ENCODE measurements at places on chromosomes 13 and 19.

- peak; percentile 30 for DNase-seq
Observed at GRCh38 chr19:41753936-41754529, 1.3 kb upstream of the CEACAM6 start.

DNA sequence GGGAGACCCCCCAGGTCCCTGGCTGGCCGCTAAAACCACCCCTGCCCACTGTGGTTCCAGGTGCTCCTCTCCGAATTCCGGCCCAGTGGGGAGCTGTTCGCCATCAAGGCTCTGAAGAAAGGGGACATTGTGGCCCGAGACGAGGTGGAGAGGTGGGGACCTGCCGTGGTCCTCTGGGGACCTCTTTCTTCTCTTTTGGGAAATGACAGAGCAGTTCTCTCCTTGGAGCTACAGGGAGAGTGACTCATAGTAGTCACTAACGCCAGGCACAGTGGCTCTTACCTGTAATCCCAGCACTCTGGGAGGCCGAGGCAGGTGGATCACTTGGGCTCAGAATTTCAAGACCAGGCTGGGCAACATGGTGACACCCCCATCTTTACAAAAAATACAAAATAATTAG lies 7.3 kb downstream of the PTGER1 start:
- DNase-seq, result no peak

- DNase-seq, result no peak
Observed at GRCh38 chr19:10872546-10873107, 1.3 kb downstream of the CARM1 start.

DNA sequence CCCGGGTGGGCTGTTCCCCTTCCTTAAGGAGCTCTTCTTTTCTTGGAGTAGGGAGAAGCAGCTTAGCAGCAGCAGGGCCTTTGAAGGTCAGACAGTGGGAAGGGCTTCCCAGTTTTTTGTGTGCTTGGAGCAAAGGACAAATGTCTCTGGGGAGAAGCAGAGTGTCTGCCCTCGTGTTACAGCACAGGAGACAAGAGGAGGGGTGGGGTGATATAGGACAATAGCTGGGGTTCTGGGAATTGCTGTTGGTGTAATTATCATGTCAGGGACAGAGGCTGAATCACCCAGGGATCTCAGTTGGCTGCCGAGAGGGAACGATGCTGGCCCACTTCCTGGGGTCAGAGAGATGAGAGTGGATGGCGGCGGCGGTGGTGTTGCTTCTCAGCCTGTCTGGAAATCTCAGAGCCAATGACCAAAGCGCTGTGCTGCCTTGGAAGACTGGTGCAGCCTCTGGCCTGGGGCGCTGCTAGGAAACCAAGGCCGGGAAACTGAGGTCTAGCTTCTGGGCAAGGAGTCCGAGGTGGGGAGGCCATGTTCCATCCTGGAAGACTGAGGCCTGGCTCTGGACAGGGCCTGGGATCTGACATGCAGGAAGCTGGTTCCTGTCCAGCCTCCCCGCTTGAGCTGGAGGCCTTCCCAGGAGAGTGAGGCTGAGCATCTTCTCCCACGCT lies 1.2 kb downstream of the INAFM1 start:
- DNase-seq, result no peak

- no peak for DNase-seq
Observed at GRCh38 chr19:10998666-10999065, 37.8 kb downstream of the SMARCA4 start.

GRCh38 chr13:51950722-51951121 lies 60.5 kb downstream of the ATP7B start:
- no peak for DNase-seq

DNA sequence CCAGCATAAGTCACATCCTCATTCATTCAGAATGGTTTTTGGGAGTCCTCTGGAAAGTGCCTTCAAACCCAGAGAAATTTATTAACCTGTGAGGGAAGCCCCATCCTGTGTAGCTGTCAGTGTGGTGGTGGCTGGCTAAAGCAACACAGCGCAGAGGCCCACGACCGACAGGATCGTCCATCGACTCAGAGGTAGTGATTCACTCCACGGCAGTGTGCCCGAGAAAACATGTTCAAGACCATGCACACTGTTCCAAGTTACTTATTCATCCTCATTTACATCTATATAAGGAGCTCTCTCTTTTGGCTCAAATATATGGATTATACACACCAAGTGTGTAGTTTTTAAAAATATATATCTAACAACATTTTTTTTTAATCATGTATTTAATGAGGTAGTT lies 96.3 kb upstream of the SLC15A1 start:
- no peak for DNase-seq

DNA sequence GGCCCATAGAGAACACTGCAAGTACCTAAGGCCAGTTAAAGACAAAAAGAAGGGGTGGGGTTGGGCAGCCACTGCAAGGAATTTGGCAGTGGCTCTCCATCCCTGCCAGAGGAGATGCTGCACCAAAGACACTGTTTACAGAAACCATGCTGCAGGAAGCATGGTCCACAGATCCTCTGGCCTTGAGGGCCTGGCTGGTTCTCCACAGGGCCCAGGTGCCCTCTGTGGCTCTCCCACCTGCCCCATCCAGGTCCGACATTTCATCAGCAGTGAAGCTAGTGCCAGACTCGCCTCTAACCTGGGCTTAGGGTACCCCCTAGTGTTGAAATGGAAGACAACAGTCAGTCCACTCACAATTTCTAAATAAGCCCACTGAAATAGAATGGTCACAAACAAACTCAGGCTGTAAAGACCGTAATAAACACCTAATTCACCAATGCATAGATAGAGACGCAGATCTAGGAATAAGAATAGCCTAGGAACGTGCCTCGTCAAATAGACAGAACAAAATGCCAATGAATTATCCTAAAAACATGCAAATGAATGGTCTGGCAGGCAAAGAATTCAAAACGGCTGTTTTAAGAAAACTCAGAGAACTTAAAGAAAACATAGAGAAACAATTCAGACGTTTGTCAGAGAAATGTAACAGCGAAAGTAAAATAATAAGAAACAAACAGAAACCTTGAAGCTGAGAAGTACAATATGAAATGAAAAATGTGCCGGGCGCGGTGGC lies 23.3 kb downstream of the LYPD4 start:
- DNase-seq, result peak; percentile 42

All from NCI-H2107 (cell line).